Esophagus squamous epithelium (tissue), 5 donors: ENCODE measurements at places on chromosomes 3 and 15. TPM values are rescaled to one million over a fixed set of nuclear protein-coding genes. Genes with fewer than 3 reads are reported as not detected.

DNA sequence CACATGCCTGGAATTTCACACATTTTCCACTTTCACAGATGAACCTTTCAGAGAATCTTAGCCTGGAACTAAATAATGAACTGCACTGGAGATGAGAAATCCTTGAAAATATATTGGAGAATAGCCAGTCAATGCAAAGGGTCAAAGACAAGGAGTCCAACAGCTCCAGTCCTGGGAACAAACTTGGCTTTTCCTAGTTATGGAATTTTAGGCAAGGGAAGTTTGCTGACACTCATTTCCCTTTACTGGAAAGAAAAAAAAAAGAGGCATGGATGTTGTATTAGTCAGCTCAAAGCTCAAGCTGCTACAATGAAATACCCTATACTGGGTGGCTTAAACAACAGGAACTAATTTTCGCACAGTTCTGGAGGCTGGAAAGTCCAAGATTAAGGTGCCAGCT, 690.8 kb upstream of the ARPP21 start:
- no peak for DNase-seq

DNA sequence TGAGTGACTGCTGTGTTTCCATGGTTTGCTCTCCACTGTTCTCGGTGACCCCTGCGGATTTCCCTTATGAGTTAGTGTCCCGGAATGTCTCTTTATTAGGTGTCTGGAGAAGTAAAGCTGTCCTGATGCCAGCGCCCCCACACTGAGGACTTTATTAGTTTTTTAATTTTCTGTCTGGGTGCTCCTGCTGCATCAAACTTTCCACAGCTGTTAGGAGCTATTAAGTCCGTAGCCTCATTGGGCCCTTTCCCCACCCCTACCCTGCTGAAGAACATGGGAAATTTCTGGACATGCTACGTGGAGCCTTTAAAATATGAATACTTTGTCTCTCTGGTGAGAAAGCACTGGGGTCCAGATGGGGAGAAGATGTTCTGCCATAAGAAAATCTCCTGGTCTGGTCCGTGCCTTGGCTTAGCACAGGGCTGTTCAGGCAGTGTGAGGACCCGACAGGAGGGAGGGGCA, 161.7 kb upstream of the HES1 start:
- no peak for DNase-seq

DNA sequence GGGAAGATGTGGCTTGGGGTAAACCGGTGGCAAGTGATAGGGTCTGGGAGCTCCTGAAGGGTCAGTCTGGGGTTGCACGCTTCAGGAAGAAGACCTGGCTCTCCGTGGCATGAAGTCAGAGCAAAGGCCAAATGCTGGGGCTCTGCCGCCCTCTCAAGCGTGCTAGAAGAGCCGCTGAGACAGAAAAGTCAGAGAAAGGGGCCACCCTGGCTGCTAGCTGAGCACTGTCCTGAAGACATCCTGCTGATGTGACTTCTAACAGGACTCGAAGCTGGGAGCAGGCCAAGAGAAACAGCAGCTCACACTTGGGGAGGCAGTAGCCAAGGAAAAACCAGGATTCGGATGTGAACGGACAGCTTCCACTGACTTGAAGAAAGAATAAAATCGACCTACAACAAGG, 270.4 kb downstream of the OCA2 start:
- no peak for DNase-seq

GRCh38 chr3:177464392-177465256, 267.3 kb upstream of the TBL1XR1 start:
- no peak for DNase-seq

DNA sequence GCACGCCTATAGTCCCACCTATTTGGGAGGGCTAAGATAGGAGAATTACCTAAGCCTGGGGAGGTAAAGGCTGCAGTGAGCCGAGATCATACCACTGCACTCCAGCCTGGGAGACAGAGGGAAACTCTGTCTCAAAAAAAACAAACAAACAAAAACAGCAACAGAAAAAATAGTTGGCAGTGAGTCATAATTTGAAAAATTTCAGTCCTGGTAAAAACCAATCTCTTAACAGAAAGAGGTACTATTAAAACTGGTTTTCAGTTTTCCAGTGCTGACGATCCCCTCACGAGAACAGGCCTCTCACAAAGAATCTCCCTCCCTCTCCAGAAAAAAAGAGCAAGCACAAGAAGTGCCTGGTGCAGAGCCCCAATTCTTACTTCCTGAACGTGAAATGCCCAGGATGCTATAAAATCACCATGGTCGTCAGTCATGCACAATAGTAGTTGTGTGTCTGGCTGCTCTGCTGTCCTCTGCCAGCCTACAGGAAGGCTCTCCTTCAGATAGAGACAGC, 22.8 kb upstream of the MAP4 start:
- DNase-seq: no peak

GRCh38 chr3:87397211-87397610, 120.8 kb upstream of the POU1F1 start:
- no peak for DNase-seq

DNA sequence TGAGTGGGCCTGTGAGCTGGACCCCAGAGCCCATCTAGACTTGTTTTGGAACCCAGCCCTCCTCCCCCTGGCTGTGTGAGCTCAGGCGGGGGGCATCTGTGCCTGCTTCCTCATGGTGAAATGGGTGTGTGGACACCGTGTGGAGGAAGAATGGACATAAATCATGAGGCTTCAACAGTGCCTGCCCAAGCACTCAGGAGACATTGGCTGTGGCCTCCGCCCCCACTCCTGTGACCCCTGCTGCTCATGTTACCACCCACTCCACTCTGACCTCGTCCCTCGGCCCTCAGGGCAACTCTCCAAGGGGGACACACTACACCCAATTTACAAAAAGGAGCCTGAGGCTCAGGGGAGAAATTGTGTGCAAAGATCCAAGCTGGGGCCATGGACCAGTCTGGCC, 16.6 kb downstream of the TPRA1 start:
- DNase-seq: no peak

GRCh38 chr3:59192473-59192872, 142.6 kb upstream of the CFAP20DC start:
- DNase-seq: no peak

DNA sequence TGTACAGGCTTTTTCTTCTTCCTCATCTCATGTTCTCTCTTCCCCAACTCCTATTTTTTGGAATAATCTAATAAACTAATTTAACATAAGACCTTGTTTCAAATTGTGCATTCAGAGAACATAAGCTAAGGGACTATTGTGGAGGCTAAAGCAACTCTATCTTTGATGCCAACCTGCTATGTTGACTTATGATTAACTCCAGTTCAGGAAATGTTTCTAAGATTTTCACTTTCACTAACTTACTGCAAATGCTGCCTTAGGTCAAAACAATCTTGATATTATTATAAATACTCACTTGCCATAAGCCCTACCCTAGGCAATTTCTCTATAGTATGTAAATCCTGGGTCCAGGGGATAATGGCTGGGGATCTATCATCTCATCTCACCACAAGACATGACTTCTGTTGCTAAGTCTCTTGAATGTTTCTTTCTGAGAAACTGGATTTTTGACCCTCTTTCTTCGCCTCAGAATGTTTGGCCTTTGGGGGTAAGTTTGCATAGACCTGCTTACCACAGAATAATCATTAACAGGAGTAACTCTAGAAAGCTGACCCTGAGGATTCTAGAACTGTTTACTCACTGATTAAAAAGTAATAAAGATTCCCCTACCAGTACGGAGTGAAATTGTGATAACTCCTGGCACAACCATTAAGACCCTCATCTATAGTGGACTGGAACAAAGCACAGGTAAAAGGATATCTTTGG, 768.1 kb downstream of the GBE1 start:
- DNase-seq: no peak

DNA sequence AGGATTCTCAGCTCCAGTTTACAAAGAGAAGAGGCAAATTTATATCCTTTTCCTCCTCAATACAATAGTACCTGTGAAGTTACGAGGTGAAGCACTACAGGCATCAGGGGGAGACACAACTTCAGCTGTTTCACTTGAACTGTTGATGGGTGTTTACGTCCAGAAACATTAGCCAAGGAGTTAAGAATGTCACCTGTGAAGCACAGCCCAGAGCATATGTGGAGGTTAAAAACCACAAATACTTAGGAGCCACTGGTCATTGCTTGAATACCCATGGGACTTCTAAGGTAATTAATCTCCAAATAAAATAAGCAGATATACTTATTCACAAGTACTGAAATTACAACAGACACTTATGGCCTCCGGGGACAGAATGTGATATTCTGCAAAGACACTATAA, 246.5 kb downstream of the ULK4 start:
- DNase-seq: no peak

DNA sequence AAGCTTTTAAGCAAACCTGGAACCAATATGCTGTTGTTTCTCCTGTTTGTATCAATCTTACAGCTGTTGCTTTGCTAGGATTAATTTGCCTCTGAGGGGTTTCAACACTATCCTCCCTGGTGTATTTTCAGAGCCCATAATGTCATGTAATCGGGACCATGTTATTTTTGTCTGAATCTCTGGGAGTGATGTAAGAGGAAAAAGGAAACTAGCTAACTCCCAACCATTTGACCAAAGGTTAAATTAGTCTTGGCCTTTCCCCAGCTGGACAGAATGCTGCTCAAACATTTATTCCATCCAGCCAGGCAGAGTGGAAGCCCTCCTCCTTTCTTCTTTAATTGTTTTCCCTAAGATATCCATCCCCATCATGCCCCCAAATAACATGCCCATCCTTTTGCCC, 142.2 kb downstream of the ALDH1A2 start:
- DNase-seq: no peak

DNA sequence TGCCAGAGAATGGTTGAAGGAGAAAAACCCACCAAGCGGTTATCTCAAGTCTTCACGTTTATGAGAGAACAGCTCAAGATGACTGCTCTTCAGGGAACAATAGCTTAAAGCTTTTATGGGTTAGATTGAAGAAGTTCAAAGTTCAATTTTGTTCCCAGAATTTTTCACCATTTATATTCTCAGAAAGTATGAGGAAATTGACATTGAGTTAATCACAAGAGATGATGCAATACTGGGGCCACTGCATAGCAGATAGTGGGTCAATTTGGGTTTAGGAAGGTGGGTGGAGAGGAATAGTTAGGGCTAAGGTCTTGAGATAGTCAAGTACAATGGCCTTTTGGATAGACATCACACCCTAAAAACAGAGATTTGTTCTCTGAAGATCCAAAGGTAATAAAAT, 539.3 kb downstream of the SQOR start:
- DNase-seq: no peak

GRCh38 chr3:195758721-195759353, 38.1 kb downstream of the MUC20 start:
- no peak for DNase-seq

DNA sequence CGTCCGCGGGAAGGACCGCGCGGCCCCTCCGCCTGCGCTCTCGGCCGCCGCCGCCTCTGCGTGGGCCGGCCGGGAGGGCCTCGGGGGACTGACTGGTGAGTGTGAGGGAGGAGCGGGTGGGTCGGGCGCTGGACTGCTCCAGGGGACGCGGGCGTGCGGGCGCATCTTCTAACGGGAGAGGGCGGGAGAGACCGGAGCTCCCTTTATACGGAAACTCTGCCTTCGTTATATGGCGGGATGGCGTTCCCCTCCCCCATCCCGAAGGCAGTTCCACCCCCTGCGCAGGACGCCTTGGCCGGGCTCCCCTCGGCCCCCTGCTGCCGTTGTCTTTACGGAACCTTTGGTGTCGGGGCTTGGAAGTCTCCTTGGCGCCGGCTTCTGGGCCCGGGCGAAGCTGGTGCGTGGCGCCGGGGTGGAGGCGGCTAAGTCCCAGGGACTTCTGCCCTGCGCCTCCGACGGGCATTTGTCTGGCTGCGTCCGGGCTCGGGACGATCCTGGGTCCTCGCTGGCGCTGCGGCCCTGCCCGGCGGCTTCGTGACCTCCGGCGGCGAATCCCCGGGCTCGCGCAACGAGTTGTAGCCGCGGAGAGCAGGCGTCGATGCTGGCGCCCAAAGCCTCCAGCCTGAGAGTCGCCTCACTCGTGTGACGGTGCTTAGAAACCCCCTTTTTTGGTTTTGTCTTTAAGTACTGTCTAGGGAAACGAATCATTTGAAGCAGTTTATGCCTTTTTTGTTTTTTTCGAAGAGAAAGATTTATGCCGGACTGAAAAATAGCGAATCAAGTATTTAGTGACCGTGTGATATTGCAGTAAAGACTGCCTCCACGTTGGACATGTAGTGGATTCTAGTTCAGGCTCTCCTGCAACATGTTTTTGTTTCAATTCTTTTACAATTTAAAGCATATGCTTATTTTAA, 623 bp downstream of the ZNF639 start:
- DNase-seq: peak; percentile 9

Gene PLSCR4
- 18.6 TPM for total RNA-seq

Gene FOXL2NB
- 1.1 TPM for total RNA-seq

Gene TICRR
- 33.7 TPM for total RNA-seq

Gene C2CD4B
- total RNA-seq: 0.15 TPM

Gene TP63
- 131 TPM for total RNA-seq

Gene EOMES
- 0.23 TPM for total RNA-seq

Gene TMEM108
- 0.22 TPM for total RNA-seq

Gene PTH1R
- 1.1 TPM for total RNA-seq
